ENCODE measurements at places on chromosomes 13 and 19. TPM values are rescaled to one million over a fixed set of nuclear protein-coding genes. Genes with fewer than 3 reads are reported as not detected.

Gene TGFBR3L
- total RNA-seq, result 4.5 TPM

Gene ADPRHL1
- total RNA-seq, result 8.7 TPM

Gene UQCR11
- total RNA-seq, result 95.9 TPM

Gene SIN3B
- 19.7 TPM for total RNA-seq

Gene ZNF227
- 19.3 TPM for total RNA-seq

Gene KLHL26
- 15.7 TPM for total RNA-seq

Gene HNRNPA1L2
- total RNA-seq, result 2.3 TPM

Gene NBEA
- total RNA-seq, result 24.8 TPM
